ENCODE measurements at places on chromosomes 6 and 20. TPM values are rescaled to one million over a fixed set of nuclear protein-coding genes. Genes with fewer than 3 reads are reported as not detected.
A peak's percentile ranks its signal among the peaks of the same experiment; 100 is the strongest.

Gene NR2E1
- polyA plus RNA-seq: not detected

DNA sequence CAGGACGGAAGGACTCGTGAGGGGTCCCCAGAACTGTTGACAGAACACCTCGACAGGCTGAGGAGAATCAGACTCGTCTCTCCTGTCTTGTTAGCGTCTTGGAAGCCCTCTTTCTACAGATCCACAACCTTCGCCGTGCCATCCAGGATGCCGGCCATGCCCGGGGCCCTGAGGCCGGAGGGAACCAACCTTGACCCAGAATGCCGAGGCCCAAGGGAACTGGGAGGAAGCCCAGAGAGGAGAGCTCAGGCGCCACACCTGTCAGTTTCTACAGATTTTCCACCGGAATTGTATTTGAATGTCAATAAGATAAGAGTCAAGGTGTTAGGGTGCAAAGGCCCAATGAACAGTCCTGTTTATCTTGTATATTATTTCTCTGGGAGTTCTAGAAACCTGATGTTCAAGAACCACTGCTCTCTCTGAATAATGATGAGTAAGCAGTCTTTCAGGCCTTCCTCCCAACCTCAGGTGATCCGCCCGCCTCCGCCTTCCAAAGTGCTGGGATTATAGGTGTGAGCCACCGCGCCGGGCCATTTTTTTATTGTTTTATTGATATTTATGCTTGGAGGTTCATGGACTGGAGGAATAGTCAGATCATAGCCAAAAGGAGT is 799 bp upstream of the ME1 start:
- peak; percentile 79 for DNase-seq

- peak; percentile 88 for DNase-seq
Observed at GRCh38 chr6:154506991-154507898, 3.2 kb downstream of the CNKSR3 start.

- DNase-seq: no peak
Observed at GRCh38 chr6:1983850-1984249, 261.6 kb downstream of the GMDS start.

Gene DUSP15
- 11.2 TPM for polyA plus RNA-seq

GRCh38 chr6:85261271-85261670 is 188.6 kb upstream of the NT5E start:
- DNase-seq: no peak

DNA sequence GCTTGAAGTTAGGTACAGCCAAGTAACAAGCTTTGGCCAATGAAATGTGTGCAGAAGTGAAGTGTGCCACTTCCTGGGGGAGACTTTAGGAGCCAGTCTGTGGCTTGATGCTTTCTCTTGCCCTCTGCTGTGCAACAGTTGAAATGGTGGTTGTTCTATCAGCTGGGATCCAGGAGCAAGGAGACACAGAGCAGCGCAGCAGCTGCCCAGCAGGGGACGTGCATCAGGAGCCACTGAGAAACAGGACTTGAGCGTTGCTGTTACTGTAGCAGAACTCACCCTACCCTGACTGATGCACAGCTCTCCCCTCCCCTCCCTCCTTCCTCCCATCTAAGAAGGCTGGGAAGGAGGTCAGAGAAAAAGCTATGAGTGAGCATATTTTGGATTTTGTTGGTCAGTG is 18.9 kb upstream of the CCN5 start:
- DNase-seq: no peak

DNA sequence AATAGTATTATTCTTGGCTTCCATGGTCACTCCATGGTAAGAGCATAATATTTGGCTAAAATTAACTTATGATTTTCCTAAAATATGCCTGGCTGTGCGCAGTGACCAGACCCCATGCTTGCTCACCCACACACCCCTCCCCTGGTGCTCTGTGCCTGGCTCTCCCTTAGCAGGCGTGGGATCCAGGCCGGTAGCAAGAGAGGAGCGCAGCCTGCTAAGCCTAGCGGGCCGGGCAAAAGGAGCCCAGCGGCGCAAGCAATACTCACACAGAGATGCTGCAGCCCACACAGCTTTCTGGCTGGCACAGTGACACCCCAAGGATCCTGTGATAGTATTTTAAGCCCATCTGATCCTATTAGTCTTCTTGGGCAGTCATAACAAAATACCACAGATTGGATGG is 79.8 kb upstream of the EYS start:
- DNase-seq: no peak

Gene PPIL6
- 3.8 TPM for polyA plus RNA-seq

DNA sequence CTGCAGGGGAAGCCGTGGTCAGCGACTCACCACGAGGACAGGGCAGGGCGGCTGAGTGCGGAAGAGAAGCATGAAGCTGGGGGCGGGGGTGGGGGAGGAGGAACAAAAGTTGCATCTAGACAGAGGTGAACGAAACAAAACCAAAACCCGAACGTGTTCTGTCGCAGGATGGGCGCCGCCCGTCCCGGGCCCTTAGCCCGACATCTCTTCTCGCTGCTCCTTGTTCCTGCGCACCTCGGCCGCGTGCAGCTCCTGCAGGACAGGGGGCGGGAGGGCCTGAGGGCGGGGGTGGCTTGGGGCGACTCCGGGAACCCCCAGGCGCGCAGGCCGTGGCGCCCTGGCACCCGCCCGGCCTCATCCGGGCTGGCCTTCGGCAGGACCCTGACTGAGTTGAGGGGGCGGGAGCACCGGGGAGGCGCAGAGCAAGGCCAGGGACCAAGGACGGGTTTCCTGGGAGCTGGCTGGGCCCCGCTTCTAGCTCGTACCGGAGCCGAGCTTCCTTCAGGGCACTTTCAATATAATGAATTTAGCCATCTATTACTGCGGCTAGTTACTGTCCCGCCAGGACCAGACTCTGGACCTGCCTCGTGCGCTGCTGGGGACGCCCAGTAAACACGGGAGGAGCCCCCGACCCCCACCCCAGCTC is 12.0 kb downstream of the STMN3 start:
- peak; percentile 70 for DNase-seq

DNA sequence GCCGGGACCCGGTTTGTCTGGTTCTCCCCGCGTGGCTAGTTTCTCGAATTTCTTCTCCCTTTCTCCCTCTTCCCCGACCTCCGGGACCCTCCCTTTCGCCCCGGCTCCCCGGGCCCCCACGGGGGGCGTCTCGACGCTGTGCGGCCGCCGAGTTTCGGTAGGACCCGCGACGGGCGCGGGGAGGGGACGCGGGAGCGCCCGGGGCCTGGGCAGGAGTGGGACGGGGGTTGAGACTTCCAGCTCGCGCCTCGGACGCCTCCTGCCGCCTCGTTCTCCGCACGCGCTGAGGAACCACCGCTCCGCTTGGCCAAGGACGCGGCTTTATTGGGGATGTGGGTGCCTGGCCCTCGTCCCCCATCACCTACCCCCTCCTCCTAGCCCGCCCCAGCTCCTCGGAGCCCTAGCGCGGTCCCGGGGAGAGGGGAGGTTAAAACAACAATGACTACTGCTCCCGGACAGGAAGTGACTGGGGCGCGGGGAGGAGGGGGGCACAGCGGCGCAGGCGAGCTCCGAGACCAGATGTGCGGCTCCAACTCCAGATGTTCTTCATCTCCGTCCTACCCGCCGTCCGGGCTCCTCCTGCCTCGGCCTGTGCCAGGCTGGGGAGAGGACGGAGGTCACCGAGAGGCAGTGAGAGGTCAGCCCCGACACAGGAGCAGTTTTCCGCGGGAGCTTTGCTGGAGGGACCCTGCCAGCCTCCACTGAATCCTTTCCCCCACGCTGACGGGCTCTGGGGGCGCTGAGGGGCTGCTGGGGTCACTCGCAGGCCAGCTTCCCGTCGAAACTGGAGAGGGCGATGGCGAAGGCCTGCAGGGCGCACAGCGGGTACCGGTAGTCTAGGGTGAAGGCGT is 917 bp upstream of the TEAD3 start:
- peak; percentile 56 for DNase-seq

GRCh38 chr6:46281110-46281509 is 110.3 kb upstream of the ENPP5 start:
- DNase-seq: no peak
